ENCODE measurements at places on chromosomes 2 and 18. TPM values are rescaled to one million over a fixed set of nuclear protein-coding genes. Genes with fewer than 3 reads are reported as not detected.

The ARHGAP28 gene
- 2.4 TPM for total RNA-seq

The RSAD2 gene
- total RNA-seq = 1.6 TPM

The ACMSD gene
- not detected for total RNA-seq

The EFHD1 gene
- total RNA-seq = 1.1 TPM

The EPB41L3 gene
- 16.3 TPM for total RNA-seq

The TUBB8B gene
- total RNA-seq = not detected

The CNRIP1 gene
- 1.6 TPM for total RNA-seq

The POLR1A gene
- total RNA-seq = 27.5 TPM

The SLC9A4 gene
- total RNA-seq = 0.08 TPM

The CRACDL gene
- 6.6 TPM for total RNA-seq

The NEURL3 gene
- not detected for total RNA-seq

The SAG gene
- not detected for total RNA-seq

The CYS1 gene
- total RNA-seq = 0.52 TPM

The BCL11A gene
- 43.0 TPM for total RNA-seq

The OXER1 gene
- 0.40 TPM for total RNA-seq

The LBH gene
- 4.0 TPM for total RNA-seq
